Fibroblast of the conjunctiva (primary cell): ENCODE measurements at places on chromosomes 16 and 17.

- DNase-seq, result no peak
Observed at GRCh38 chr17:48491527-48492273, 39.1 kb downstream of the HOXB1 start.

GRCh38 chr17:39739885-39740356, 2.2 kb downstream of the GRB7 start:
- DNase-seq, result no peak

DNA sequence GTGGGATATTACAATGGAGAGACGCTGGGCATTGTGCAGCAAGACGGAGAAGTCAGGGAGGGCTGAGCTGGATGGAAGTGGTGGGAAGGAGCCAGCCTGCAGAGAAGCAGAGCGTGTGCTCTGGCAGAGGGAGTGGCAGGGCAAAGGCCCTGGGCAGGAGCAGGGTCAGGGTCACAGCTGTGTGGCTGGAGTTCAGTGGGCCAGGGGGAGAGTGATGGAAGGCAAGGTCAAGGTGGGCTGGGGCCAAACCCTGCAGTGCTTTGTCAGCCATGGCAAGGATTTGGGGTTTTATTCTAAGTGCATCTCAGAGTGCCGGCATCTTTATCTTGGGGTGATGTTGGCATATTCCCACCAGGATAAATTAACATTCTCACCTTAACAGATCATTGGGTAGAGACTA, 31.9 kb upstream of the C16orf78 start:
- no peak for DNase-seq

- DNase-seq, result no peak
Observed at GRCh38 chr17:45342871-45343526, 26.2 kb upstream of the MAP3K14 start.

- no peak for DNase-seq
Observed at GRCh38 chr17:72714357-72714966, 378.0 kb downstream of the SLC39A11 start.
